ENCODE measurements at places on chromosomes 4 and X.

DNA sequence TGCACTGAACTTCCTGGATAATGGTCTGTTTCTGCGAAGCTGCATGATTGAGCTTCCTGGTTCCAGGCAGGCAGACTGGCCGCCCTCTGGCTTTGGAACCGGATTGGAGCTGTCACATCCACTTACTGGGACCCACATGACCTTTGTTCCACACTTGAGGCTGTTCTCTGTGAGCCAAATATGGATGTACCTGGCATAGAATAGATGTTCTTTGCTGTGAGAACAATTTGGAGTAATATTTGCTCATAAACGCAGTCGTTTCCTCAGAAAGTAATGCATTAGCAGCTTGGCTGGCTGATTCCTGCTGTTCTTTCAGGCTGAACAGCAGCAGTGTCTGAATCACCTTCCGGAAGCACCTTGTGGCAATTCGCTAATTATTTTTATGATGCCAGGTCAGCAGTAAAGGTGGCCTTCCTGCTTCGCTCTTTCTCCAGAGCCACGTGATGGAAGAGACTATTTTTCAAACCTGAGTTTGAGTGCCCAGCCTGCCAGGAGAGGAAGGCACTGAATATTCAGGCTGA lies 78.1 kb upstream of the BOD1L1 start:
- no peaks in the 10 kb centered on the region for H3K27me3 ChIP-seq
- H3K4me1 ChIP-seq = no peaks in the 10 kb centered on the region
- H3K36me3 ChIP-seq = no peaks in the 10 kb centered on the region
- H3K4me3 ChIP-seq = no peak overlapping the region

DNA sequence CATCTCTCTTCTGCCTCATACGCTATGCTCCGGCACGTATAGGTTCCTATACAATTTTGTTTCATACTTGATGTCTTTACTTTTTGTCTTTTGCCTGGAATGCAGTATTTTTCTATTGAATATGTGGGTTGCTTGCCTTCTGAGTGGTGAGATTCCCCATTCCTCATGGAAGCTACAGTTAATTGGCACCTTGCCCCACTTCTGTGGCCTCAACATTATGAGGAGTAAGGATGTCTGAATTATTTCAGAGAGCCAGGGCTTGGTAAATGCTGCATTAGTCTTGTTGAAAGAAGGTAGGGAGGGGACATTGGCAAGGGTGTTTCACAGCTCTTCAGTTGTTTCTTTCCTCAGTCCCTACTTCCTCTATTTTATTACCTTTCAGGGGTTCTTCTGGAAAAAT lies 23.0 kb downstream of the CDKL5 start:
- no peak overlapping the region for H3K27ac ChIP-seq
- no peak overlapping the region for H3K4me3 ChIP-seq
- no peaks in the 10 kb centered on the region for H3K36me3 ChIP-seq
- H3K4me1 ChIP-seq = no peaks in the 10 kb centered on the region

- no peak overlapping the region for H3K27ac ChIP-seq
- H3K36me3 ChIP-seq = no peaks in the 10 kb centered on the region
- no peak overlapping the region for H3K4me3 ChIP-seq
- H3K27me3 ChIP-seq = no peaks in the 10 kb centered on the region
These were observed 20.8 kb downstream of the CNOT6L start for GRCh38 chr4:77798385-77798784.

- no peak overlapping the region for H3K4me3 ChIP-seq
- H3K27me3 ChIP-seq = no peaks in the 10 kb centered on the region
- H3K36me3 ChIP-seq = no peaks in the 10 kb centered on the region
- H3K27ac ChIP-seq = no peak overlapping the region
These were observed 19.9 kb downstream of the MAN2B2 start for GRCh38 chr4:6594826-6595355.

- no peaks in the 10 kb centered on the region for H3K27me3 ChIP-seq
- no peaks in the 10 kb centered on the region for H3K36me3 ChIP-seq
- H3K4me3 ChIP-seq = no peak overlapping the region
These were observed 348.5 kb upstream of the NR3C2 start for GRCh38 chr4:148790691-148791090.
